Fibroblast of lung (primary cell): ENCODE measurements at places on chromosomes 7 and 10. TPM values are rescaled to one million over a fixed set of nuclear protein-coding genes. Genes with fewer than 3 reads are reported as not detected.

GIMAP7 gene
- not detected in 2 replicates for total RNA-seq

DNA sequence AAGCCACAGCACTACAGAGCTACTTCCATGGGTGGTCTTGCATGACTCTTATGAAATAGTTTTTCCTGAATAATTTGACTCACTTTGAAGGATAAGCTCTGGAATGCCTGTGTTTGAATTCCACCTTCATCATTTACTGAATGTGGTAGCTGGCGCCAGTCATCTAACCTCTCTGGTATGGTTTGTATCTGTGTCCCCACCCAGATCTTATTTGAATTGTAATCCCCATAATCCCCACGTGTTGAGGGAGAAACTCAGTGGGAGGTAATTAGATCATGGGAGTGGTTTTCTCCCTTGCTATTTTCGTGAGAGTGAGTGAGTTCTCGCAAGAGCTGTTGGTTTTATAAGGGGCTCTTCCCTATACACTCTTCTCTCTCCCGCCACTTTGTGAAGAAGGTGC is 11.2 kb upstream of the SLC13A1 start:
- DNase-seq = no peak

GRCh38 chr10:71337219-71337701 is 18.2 kb downstream of the SLC29A3 start:
- no peak for DNase-seq

- peak; percentile 35 for DNase-seq
Observed at GRCh38 chr7:132410861-132411541, 165.3 kb downstream of the PLXNA4 start.

- no peak for DNase-seq
Observed at GRCh38 chr10:106997721-106998120, 166.8 kb downstream of the SORCS1 start.

DNA sequence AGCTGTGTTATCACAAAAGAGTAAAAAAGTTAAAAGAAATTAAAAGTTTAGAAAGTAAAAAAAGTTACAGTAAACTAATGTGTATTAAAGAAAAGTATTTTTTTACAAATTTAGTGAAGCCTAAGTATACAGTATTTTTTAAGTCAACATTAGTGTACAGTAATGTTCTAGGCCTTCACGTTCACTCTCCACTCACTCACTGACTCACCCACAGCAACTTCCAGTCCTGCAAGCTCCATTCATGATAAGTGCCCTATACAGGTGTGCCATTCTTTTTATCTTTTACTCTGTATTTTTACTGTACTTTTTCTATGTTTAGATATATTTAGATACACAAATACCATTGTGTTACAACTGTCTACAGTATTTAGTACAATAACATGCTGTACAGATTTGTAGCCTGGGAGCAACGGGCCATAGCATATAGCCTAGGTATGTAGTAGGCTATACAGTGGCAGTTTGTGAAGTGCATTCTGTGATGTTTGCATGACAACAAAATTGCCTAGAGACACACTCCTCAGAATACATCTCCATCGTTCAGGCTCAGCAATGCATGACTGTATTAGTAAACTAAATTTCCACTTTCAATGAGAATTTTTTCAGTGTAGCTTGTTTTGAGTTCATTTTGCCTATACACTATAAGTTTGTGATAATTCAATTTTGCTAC is 539.9 kb upstream of the C7orf33 start:
- no peak for DNase-seq
